ENCODE measurements at places on chromosomes 5 and 9.

DNA sequence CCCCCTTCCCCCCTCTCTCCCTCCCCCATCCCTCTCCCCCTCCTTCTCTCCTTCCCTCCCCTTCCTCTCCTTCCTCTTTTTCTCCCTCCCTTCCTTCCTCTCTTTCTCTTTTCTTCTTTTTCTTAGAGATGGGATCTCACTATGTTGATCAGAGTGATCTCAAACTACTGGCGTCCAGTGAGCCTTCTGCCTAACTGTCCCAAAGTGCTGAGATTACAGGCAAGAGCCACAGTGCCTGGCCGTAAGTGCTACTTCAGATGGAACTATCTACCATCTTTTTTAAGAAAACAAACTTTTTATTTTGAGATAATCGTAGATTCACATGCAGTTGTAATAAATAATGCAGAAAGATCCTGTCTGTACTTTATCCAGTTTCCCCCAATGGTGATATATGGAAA, 6.3 kb downstream of the RCL1 start:
- no peak for DNase-seq

DNA sequence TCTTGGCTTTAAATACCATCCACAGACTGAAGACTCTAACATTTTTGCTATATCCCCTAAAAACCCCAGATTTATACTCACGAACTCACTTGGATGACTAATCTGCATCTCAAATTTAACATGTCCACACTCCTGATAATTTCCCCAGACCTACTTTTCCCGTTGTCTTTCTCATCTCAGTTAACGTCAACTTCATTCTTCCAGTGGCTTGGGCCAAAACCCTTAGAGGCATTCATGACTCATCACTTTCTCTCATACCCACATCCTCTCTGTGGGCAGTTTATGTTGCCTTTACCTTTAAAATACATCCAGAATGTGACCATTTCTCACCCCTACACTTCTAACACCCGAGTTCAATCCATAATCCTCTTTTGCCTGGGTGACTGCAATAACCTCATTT, 96.7 kb downstream of the EDIL3 start:
- no peak for DNase-seq

- no peak for DNase-seq
Observed at GRCh38 chr5:53603009-53603687, 42.7 kb downstream of the NDUFS4 start.

- DNase-seq, result no peak
Observed at GRCh38 chr9:68705531-68706362, 707 bp downstream of the PIP5K1B start.
